ENCODE measurements at places on chromosomes 11 and 22.

- H3K27me3 ChIP-seq: peaks cover 16% of the 10 kb centered on the region
- peaks cover 6% of the 10 kb centered on the region for H3K4me1 ChIP-seq
- no peak overlapping the region for H3K4me3 ChIP-seq
- no peaks in the 10 kb centered on the region for H3K36me3 ChIP-seq
- H3K27ac ChIP-seq: no peak overlapping the region
- no peak for DNase-seq
These were observed 21.3 kb upstream of the JAM3 start for GRCh38 chr11:134047586-134047999.

- DNase-seq: no peak
- H3K27ac ChIP-seq: no peak overlapping the region
- H3K4me3 ChIP-seq: no peak overlapping the region
- no peaks in the 10 kb centered on the region for H3K27me3 ChIP-seq
- no peaks in the 10 kb centered on the region for H3K36me3 ChIP-seq
These were observed 120.5 kb downstream of the DSCAML1 start for GRCh38 chr11:117676501-117676900.

GRCh38 chr22:48089601-48090331 lies 1327.3 kb downstream of the TBC1D22A start:
- H3K4me1 ChIP-seq: peaks cover 3% of the 10 kb centered on the region
- H3K27me3 ChIP-seq: peaks cover 8% of the 10 kb centered on the region
- H3K36me3 ChIP-seq: no peaks in the 10 kb centered on the region

DNA sequence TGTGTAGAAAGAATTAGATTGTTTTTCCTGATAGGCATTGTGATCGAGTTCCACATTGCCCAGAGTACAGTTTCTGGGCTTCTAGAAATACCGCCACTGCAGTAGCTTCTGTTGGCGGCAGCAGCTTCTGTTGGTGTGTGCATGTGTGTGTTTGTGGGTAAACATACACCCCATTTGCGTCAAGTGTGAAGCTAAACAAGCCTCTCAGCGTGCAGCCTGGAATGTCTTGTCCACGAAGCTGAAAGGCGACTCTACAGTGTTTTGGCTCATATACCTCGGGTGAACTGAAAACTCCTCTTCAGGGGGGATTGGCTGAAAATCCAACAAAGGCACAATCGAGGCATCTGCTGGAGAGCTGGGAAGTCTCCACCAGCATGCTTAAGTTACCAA lies 112.0 kb upstream of the E2F8 start:
- H3K36me3 ChIP-seq: no peaks in the 10 kb centered on the region
- H3K4me3 ChIP-seq: no peak overlapping the region
- DNase-seq: no peak

DNA sequence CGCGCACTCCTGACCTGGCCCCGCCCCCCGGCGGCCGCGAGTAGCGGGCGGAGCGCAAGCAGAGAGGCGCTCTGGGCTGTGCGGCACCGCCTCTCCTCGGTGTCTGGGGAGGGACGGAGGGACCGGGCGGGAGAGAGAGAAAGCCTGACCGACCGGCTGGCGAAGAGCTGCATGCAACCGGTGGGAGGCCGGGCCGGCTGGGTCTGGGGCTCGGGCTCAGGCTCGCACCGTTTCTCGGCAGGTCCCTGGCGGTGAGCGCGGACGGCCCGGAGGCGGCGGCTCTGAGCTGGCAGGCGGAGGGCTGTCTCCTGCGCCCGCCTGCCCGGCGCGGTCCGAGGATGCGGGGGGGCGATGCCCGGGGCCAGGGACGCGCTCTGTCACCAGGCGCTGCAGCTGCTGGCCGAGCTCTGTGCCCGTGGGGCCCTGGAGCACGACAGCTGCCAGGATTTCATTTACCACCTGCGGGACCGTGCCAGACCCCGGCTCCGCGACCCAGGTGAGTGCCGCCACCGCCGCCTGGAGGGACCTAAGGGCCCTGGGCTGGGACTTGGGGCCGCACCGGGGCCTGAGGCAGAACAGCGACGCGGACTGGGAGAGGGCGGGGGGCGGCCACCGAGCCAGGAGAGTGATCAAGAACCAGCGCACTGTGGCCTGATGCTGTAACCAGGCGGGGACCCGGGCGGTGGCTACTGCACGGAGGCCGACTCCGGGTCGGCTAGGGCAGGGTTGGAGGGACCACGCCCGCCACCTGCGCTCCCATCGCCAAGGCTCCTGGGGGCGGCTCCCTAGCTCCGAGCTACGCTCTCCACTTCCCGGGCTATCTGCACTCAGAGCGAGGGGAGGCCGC lies at the start of gene SYT9:
Gene SYT9 (plus strand): TSS at position 69 of the 847 bp plus-strand sequence. CDS start 283 bp downstream, at position 352.
- H3K27ac ChIP-seq: no peak within 1 kb of the TSS
- peak; percentile 47 for DNase-seq
- H3K4me3 ChIP-seq: peak within 1 kb of the TSS; percentile 50
- peaks cover 63% of the 10 kb centered on the region for H3K27me3 ChIP-seq
- H3K4me1 ChIP-seq: no peaks in the 10 kb centered on the region
- H3K36me3 ChIP-seq: no peaks in the 10 kb centered on the region

DNA sequence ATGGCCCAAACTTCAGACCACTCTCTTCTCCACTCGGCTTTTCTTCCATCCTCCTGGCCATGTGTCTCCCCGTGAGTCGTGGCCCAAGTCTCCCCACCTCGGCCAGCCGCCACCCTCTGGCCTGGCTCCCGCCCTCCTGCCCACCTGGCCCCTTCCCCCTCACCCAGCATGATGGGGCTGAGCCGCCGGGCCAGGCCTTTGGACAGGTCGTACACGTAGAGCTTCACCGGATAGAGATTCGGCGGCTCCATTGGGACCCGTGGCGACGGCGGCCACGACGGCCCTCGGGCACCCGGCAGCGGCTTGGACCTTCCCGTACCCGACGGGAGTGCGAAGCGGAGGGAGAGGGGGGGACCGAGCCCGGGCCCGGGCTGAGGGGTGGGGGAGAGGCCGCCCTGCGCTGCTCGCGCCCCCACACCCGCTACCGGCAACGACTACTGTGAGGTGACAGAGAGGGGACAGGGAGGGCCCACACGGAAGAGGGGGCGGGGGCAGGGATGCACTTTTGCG lies at the start of gene DESI1:
Gene DESI1 (minus strand): TSS at position 455 of the 510 bp plus-strand sequence. CDS start 204 bp downstream, at position 251.
- H3K4me1 ChIP-seq: peaks cover 44% of the 10 kb centered on the region
- H3K36me3 ChIP-seq: peaks cover 43% of the 10 kb centered on the region
- H3K4me3 ChIP-seq: peak within 1 kb of the TSS; percentile 96
- H3K27me3 ChIP-seq: no peaks in the 10 kb centered on the region

- DNase-seq: no peak
- peaks cover 52% of the 10 kb centered on the region for H3K27me3 ChIP-seq
- no peaks in the 10 kb centered on the region for H3K4me1 ChIP-seq
- no peak overlapping the region for H3K27ac ChIP-seq
- no peaks in the 10 kb centered on the region for H3K36me3 ChIP-seq
- H3K4me3 ChIP-seq: no peak overlapping the region
These were observed 28.6 kb downstream of the MS4A4E start for GRCh38 chr11:60214386-60214785.

DNA sequence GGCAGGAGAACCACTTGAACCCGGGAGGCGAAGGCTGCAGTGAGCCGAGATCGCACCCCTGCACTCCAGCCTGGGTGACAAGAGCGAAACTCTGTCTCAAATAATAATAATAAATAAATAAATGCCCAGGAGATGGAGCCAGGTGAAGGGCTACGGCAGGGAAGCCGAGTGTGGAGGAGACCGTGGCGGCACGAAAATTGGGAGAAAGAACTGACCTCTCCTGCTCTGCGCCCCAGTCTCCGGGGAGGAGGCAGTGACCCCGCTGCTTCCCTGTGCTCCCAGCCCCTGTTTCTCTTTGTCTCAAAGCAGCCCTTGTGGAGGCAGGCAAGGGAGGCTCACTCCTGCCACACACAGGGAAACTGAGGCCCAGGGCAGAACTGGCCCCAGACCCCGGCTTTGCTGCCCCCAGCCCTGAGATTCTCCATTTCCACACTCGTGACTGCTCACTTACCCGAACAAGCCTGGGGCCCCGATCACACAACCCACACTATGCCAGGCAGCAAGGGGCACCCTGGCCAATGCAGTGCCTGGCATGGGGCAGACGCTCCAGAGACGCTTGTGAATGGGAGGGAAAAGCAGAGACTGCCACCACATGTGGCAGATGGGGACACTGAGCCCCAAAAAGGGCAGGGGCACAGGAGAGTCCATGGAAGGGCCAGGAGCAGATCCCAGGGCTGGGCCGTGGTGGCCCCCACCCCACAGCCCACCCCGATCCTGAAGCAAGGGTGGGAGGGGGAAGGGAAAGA lies 80.4 kb upstream of the PRR5 start:
- no peak overlapping the region for H3K4me3 ChIP-seq
- no peaks in the 10 kb centered on the region for H3K36me3 ChIP-seq
- peaks cover 4% of the 10 kb centered on the region for H3K4me1 ChIP-seq
- no peak overlapping the region for H3K27ac ChIP-seq

GRCh38 chr22:42596863-42597530 lies 17.7 kb downstream of the POLDIP3 start:
- peaks cover 12% of the 10 kb centered on the region for H3K36me3 ChIP-seq
- no peak overlapping the region for H3K4me3 ChIP-seq
- H3K27ac ChIP-seq: no peak overlapping the region
- no peaks in the 10 kb centered on the region for H3K4me1 ChIP-seq
- no peaks in the 10 kb centered on the region for H3K27me3 ChIP-seq

DNA sequence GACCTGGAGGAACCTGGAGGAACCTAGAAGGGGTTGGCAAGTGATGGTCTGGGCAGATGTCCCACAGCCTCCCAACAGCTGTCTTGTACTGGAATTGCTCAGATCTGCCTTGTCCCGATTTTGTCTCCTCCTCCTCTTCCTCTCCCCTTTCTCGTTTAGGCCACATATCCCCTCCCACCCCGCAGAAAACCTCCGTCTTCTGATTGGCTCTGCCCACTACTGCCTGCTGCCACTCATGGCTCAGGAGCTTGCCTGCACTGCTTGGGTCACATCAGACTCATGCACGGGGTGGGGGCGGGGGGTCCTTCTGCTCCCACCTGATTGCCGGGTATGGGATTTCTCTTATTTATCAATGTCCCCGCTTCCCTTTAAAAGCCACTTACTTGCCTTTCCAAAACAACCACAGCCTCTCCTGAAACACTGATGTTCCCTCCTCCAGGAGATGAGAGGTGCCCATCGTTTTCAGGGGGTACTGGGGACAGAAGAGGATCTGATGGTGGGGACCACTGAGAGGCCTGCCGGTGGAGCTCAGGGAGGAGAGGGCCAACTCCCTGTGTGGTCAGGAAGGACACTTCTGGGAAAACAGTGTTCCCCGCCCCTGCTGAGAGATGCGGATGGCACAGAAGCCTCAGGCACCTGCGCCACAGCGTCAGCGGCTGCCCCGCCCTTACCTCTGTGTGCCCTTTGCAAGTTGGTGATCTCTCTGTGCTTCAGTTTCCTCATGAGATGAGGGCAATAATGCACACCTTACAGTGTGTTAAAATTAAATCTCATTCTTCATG lies 14.7 kb downstream of the TOM1 start:
- H3K36me3 ChIP-seq: no peaks in the 10 kb centered on the region
- no peaks in the 10 kb centered on the region for H3K27me3 ChIP-seq
- no peak overlapping the region for H3K4me3 ChIP-seq
- peaks cover 30% of the 10 kb centered on the region for H3K4me1 ChIP-seq

DNA sequence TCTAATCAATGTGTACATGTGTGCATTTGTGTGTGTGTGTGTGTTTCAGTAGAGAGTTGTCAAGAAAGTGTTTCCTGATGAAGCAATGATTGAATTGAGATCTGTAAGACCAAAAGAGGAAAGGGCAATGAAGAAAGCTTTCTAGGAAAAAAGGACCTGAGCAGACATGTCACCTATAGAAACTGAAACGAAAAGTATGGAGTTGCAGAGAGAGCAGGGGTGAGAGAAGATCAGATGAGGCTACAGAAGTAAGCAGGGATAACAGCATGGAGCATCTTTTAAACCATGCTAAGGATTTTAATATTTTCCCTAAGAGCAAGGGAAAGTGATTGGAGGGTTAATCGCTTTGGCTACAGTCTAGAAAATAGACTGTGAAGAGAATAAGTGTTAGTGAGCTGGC lies 1459.4 kb upstream of the TENM4 start:
- no peak for DNase-seq
- no peak overlapping the region for H3K4me3 ChIP-seq
- H3K27me3 ChIP-seq: no peaks in the 10 kb centered on the region
- no peak overlapping the region for H3K27ac ChIP-seq
- H3K4me1 ChIP-seq: no peaks in the 10 kb centered on the region

GRCh38 chr11:48001438-48002021 lies 21.2 kb downstream of the PTPRJ start:
- peaks cover 69% of the 10 kb centered on the region for H3K4me1 ChIP-seq
- H3K4me3 ChIP-seq: peak overlapping the region; percentile 65
- no peaks in the 10 kb centered on the region for H3K27me3 ChIP-seq
- peak overlapping the region; percentile 93 for H3K27ac ChIP-seq

GRCh38 chr11:124629961-124630360 lies 7.3 kb downstream of the TBRG1 start:
- H3K36me3 ChIP-seq: peaks cover 26% of the 10 kb centered on the region
- no peak for DNase-seq
- H3K4me1 ChIP-seq: peaks cover 13% of the 10 kb centered on the region
- peak overlapping the region; percentile 21 for H3K27ac ChIP-seq

GRCh38 chr11:6617315-6617781 lies 1.9 kb downstream of the TPP1 start:
- no peak overlapping the region for H3K4me3 ChIP-seq
- peaks cover 4% of the 10 kb centered on the region for H3K4me1 ChIP-seq
- H3K27me3 ChIP-seq: no peaks in the 10 kb centered on the region
- DNase-seq: no peak
- peaks cover 8% of the 10 kb centered on the region for H3K36me3 ChIP-seq
- H3K27ac ChIP-seq: no peak overlapping the region

DNA sequence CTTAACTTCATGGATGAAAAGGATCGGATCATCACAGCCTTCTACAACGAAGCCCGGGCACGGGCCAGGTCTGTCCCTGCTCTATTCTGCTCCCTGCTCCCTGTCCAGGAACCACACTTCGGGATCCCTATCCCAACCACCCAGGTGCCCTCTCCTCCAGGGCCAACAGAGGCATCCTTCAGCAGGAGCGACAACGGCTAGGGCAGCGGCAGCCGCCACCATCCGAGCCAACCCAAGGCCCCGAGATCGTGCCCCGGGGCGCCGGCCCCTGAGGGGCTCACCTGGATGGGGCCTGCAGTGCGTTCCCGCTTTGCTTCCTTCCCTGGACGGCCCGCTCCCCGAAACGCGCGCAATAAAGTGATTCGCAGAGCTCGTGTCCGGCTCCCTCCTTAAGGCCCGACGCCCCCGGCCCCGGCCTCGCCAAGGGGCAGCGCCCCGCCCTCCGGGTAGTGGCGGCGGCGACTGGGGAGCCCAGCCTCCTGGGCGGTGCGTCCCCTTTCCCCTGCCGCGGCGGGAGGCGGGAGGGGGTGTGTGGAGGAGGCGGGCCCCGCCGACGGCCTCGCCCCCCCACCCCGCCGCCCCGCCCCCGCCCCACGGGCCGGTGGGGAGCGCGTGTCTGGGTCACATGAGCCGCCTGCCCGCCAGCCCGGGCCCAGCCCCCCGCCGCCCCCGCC lies at the start of gene VEGFB:
Gene VEGFB (plus strand): TSS at position 672 of the 674 bp plus-strand sequence. CDS start 250 bp downstream, outside the sequence.
- peak within 1 kb of the TSS; percentile 75 for H3K27ac ChIP-seq
- H3K36me3 ChIP-seq: peaks cover 2% of the 10 kb centered on the region
- peaks cover 31% of the 10 kb centered on the region for H3K4me1 ChIP-seq
- H3K4me3 ChIP-seq: peak within 1 kb of the TSS; percentile 91
- no peaks in the 10 kb centered on the region for H3K27me3 ChIP-seq

GRCh38 chr22:27724157-27724556 lies 77.4 kb downstream of the MN1 start:
- no peaks in the 10 kb centered on the region for H3K36me3 ChIP-seq
- no peak overlapping the region for H3K27ac ChIP-seq

- H3K4me3 ChIP-seq: no peak overlapping the region
- peaks cover 2% of the 10 kb centered on the region for H3K4me1 ChIP-seq
- no peak overlapping the region for H3K27ac ChIP-seq
- no peaks in the 10 kb centered on the region for H3K36me3 ChIP-seq
- H3K27me3 ChIP-seq: no peaks in the 10 kb centered on the region
These were observed 83.3 kb downstream of the DGCR2 start for GRCh38 chr22:19038728-19039447.

All from activated naive CD8-positive, alpha-beta T cell treated with anti-CD3 and anti-CD28 coated beads for 36 hours (primary cell).